ENCODE measurements at places on chromosomes 1 and 21. TPM values are rescaled to one million over a fixed set of nuclear protein-coding genes. Genes with fewer than 3 reads are reported as not detected.
A peak's percentile ranks its signal among the peaks of the same experiment; 100 is the strongest.

The ZC3H11A gene
- 95.9 TPM for total RNA-seq

The TDRD5 gene
- total RNA-seq: 0.33 TPM

The GBP5 gene
- not detected for total RNA-seq

The MTF2 gene
- total RNA-seq: 110 TPM

The FAM110D gene
- total RNA-seq: 0.46 TPM

The RAB13 gene
- 122 TPM for total RNA-seq

The BCAR3 gene
- 5.6 TPM for total RNA-seq

The CLCA4 gene
- not detected for total RNA-seq

The DCDC2B gene
- total RNA-seq: not detected

The ADAMTSL4 gene
- total RNA-seq: 6.1 TPM

The SLAMF7 gene
- total RNA-seq: not detected

The FMO1 gene
- not detected for total RNA-seq

The CD164L2 gene
- 1.2 TPM for total RNA-seq

The CTSS gene
- total RNA-seq: not detected

The CSMD2 gene
- total RNA-seq: 5.2 TPM

- DNase-seq: peak; percentile 88
Measured at GRCh38 chr1:27668808-27669723, 2.9 kb downstream of the IFI6 start.

DNA sequence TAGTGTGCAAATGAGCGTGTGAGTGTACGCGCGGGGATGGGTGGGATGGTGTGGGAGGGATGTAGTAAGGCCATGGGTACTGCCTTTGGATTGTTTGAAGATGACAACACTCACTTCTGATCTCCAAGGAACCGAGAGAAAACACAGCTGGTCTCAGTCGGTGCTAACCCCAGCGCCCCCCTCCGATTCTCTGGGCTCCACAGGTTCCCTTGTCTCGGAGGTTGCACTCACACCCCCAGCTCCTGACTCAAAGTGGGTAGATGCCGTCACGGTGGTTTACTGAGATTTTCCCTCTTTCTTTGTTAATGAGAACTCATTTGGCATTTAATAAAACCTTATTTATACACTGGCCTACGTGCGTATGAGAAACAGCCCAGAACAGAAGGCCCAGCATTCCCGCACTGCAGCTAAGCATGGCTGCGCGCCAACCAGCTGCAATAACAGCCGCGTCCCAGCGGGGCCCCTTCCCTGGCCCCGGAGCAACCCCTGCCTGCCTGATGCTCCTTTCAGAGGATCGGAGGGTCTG lies 25.8 kb downstream of the ABCA4 start:
- DNase-seq: no peak

GRCh38 chr1:3718764-3719163 lies 33.5 kb upstream of the CCDC27 start:
- no peak for DNase-seq

DNA sequence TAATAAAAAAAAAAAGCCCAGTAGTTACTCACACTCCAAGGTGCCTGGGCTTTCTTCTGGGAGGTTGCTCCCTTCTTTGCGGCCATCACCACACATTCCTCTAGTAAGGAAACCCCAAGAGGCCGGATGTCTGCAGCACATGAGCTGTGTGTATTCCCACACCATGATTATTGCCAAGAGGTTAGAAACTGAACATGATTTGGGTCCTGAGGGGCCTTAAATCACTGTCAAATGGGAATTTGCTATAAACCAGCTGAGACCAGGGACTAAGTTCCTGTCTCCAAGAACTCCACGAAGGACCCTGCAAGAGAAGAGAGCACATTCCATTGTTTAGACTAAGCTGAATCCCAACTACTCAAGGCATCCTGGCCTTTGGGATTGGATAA lies 85.3 kb upstream of the SSX2IP start:
- DNase-seq: no peak

DNA sequence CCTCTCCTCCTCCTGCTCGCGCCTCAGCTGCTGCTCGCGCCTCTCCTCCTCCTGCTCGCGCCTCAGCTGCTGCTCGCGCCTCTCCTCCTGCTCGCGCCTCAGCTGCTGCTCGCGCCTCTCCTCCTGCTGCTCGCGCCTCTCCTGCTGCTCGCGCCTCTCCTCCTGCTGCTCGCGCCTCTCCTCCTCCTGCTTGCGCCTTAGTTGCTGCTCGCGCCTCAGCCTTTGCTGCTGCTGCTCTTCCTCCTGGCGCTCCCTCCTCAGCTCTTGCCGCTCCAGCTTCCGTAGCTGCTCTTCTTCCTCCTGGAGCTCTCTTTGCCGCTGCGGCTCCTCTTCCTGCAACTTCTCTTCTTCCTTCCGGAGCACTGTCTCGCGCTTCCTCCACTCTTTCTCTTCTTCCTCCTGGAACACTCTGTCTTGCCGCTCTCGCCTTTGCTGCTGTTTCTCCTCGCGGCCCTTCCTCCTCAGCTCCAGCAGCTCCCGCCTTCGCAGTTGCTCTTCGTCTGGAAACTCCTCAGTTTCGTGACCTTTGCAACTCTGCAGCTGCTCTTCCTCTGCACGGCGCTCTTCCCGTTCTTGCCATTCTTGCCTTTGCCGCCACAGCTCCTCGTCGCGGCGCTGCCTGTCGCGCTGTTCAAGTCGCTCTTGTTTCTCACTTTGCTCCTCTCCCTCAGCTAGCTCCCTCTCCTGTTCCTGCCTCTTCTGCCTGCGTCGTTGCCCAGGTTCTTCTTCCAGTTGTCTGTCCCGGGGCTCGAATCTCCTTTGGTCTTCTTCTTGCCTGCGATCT lies 3.0 kb downstream of the TCHH start:
- DNase-seq: peak; percentile 59

GRCh38 chr21:36027347-36027746 lies 33.0 kb downstream of the SETD4 start:
- no peak for DNase-seq

- DNase-seq: no peak
Measured at GRCh38 chr1:203210350-203210749, 19.1 kb downstream of the CHIT1 start.

GRCh38 chr1:54403808-54404261 lies 2.4 kb downstream of the SSBP3 start:
- no peak for DNase-seq

DNA sequence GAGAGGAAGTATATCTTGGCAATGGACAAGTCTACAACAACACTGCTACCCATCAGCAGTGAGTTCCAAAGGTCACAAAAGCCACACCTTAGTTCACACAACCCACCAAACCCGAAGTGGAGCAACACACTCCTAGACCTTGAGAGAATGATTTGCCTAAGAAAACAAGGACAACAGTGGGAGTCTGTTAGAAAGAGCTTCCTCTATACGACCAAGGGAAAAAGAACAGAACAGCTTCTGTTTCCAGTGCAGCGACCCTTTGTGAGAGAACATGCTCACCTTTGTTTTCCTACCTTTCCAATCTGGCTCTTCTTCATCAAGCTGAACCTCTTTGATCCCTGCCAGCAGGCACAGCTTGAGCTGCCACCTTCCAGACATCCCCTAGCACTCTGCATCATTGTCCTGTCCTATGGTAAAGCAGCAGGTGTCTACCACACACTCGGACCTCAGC lies 56.7 kb upstream of the PALMD start:
- DNase-seq: no peak

DNA sequence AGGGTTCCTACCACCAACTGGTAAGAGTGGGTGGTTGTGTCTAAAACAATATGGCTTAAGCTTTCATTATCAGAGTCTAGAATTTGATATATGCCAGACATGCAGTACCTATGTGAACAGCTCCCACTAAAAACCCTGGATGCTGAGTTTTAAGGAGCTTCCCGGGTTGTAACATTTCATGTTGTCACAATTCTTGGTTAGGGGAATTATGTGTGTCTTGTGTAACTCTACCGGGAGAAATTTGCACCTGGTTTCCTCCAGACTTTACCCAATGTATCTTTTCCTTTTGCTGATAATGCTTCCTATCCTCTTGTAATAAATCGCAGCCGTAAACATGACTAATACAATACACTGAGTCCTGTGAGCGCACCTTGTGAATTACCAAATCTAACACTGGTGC lies 48.3 kb downstream of the ARID4B start:
- DNase-seq: no peak

GRCh38 chr1:172338295-172338735 lies 82.2 kb upstream of the C1orf105 start:
- DNase-seq: no peak

DNA sequence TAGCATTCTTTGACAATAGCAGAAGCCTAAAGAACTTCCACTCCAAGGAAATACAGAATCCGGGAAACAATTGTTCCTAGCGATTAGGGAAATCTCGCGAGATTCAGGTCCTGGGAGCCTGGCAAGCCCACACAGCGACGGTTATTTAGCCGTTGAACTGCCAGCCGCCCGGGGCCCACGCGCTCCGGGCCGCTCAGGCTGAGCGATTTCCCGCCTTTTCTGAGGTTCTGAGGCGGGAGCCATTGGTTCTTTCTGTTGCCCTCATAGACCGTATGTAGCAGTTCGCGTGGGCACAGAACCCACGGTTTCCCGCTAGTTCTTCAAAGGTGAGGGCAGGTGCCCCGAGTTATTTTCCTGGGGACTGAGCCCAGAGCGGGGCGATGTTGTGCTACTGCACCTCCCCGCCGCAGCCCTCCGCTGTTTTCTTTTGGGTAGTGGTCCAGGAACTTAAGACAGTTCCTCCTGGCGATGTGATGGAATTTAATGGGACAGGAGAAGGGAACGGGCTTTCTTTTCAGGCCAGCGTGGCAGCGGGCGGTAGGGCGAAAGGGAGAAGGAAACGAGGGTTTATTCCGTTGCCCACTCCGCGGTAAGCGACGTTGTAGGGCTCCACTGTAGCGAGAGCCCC lies at the start of gene SYCP1:
TSS of gene SYCP1 (plus strand) at position 171 of the 628 bp plus-strand sequence. CDS start 602 bp downstream, outside the sequence.
- peak; percentile 38 for DNase-seq

- no peak for DNase-seq
Measured at GRCh38 chr1:43636006-43636641, 13.8 kb upstream of the KDM4A start.

DNA sequence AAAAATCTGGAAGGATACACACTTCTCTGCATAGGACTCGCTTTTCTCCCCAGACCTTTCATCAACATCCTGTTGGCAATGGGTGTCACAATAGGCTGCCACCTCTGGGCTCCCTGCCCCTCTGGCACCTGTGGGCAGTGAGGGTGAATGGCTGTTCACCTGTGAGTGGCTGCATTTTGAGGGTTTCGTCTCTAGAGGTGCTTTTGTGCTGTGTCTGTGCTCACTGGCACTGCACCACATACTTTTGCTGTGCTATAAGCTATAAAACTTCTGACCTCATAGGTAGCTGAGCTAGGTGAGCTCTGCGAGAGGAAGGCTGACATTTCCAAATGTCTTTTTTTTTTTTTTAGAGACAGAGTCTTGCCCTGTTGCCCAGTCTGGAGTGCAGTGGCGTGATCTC lies 35.9 kb downstream of the SLC30A1 start:
- no peak for DNase-seq

GRCh38 chr1:166307261-166308188 lies 140.7 kb upstream of the FAM78B start:
- no peak for DNase-seq

- no peak for DNase-seq
Measured at GRCh38 chr1:48555271-48555670, 83.3 kb upstream of the SPATA6 start.

- no peak for DNase-seq
Measured at GRCh38 chr1:180281490-180281889, 51.4 kb downstream of the LHX4 start.

GRCh38 chr1:181504399-181504842 lies 21.1 kb downstream of the CACNA1E start:
- DNase-seq: peak; percentile 73

DNA sequence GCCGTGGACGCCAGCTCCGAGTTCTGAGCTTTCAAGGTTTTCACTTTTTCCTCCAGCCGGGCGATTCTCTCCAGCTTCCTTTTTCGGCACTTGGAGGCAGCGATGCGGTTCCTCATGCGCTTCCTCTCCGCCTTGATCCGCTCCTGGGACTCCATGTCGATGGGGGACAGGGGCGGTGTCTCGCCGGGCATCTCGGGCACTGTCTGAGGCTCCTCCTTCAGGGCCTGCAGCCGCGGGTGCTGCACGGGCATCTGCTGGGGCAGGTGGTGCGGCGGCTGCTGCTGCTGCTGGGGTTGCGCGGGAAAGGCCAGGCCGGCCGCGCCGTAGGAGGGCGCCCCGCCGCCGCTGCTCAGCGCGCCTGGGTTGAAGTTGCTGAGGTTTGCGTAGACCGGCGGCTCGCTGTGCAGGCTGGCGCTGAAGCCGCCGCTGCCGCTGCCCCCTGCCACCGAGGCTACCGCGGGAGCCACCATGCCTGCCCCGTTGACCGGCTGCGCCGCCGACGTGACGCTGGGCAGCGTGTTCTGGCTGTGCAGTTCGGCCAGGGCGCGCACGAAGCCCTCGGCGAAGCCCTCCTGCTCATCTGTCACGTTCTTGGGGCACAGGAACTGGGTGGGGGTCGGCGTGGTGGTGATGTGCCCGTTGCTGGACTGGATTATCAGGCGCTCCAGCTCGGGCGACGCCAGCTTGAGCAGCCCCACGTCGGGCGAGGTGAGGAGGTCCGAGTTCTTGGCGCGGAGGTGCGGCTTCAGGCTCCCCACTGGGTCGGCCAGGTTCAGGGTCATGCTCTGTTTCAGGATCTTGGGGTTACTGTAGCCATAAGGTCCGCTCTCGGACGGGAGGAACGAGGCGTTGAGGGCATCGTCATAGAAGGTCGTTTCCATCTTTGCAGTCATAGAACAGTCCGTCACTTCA lies 1.4 kb downstream of the JUN start:
- peak; percentile 67 for DNase-seq

DNA sequence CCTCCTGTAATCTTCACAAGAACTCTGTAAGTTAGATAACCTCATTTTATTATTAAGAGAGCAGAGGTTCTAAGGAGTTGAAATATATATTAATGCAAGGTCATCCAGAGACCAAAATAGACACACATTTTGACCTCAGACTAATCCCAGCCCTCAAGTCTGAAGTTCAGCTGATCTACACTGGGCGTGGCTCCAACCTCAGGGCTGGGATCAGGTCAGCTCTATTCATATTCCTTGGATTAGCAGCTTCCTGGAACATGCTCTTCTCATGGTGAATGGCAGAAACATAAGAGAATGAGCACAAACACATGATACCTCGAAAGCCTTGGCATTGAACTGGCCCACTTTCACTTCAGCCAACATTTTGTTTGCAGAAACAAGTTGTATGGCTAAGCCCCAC lies 200.8 kb upstream of the ST6GALNAC5 start:
- no peak for DNase-seq

Measured in H9 (cell line).